Tibial nerve (tissue), 4 donors: ENCODE measurements at places on chromosomes 11 and 22. TPM values are rescaled to one million over a fixed set of nuclear protein-coding genes. Genes with fewer than 3 reads are reported as not detected.

The DBX1 gene
- not detected for total RNA-seq

DNA sequence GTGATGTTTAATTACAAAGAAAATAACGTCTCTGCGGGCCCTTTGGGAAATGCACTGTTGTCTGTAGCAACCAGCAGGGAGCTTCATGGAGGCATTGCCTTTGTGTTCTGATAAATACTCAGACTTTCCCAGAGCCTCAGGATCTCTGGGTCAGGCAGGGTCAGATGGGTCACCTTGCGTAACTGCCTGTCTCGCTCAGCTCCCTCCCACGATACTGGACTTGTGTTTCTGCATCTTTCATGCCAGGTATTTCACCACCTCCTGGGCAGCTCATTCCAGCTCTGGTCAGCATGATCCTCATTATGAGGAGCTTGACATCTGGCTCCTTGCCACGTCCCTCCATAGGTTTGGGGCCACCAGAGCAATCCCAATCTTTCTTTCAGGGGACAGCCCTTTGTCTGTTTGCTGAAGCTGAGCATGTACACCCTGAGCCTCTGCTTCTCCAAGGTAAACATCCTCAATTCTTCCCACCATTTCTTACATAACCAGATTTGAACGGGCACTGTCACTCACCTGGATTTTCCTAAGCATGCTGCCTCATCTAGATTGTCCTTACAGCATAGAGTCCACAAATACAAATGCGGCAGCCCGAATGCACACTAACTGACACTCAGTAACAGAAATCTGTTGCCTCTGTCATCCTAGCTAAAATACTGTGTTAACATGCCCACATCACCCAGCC, 162.3 kb downstream of the LARGE1 start:
- no peak overlapping the region for H3K4me3 ChIP-seq
- H3K27me3 ChIP-seq = no peaks in the 10 kb centered on the region
- no peaks in the 10 kb centered on the region for H3K4me1 ChIP-seq
- no peaks in the 10 kb centered on the region for H3K36me3 ChIP-seq
- no peak overlapping the region for H3K27ac ChIP-seq

DNA sequence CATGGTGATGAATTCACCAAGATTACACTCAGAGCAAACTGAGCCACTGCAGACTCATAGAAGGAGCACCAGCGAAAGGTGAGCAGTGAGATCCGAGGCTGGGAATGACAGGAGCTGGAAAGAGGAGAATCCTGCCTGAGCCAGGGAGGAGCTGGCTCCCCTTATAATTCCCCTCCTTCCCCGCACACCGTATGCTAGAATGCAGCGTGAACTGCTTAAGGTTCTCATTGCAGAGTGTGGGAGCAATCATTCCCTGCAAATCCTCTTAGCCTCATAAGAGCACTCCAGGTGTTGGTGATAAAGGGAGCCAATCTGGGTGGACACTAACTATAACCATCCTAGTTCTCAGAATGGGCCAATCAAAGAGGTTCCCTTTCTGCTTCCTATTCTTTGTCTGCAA, 127.6 kb upstream of the TEAD1 start:
- DNase-seq = no peak
- no peak overlapping the region for H3K4me3 ChIP-seq
- no peaks in the 10 kb centered on the region for H3K4me1 ChIP-seq
- H3K36me3 ChIP-seq = no peaks in the 10 kb centered on the region

The HBG2 gene
- total RNA-seq = not detected

DNA sequence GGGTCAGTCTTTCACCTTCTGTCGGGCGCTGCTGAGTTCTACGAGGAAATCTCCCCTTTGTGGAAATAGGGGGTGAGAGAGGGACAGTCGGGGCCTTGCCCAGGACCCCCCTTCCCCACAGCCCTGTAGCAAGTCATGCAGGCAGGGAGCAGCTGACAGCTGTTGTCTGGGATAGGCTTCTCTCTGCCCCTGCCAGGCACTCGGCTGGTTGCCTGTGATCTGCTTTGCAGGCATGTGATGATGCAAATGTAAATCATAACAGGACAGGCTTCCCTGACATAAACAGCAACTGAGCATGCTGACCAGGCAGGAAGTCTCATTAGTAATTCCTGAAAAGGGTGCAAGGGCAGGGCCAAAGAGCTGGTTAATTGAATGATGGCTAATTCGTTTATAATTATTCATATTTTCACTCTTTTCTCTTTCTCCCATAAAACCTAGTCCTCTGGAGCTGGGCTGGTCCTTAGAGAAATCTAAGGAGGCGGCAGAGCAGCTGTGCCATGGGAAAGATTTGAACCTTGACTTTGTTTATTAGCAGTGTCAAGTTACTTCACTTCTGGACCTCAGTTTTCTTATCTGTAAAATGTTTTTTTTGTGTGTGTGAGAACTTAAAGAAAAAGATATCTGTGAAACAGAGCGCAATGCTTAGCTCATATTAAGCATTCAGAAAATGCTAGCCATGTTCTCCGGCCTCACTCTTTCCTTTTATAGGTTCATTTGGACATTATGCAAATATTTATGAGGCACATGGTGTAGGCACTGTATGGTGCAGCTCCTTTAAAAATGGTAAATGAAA, 129.7 kb downstream of the LDLRAD3 start:
- H3K27me3 ChIP-seq = no peaks in the 10 kb centered on the region
- peak overlapping the region; percentile 8 for H3K27ac ChIP-seq
- H3K4me1 ChIP-seq = no peaks in the 10 kb centered on the region
- no peak overlapping the region for H3K4me3 ChIP-seq
